ENCODE measurements at places on chromosomes 12 and 14. TPM values are rescaled to one million over a fixed set of nuclear protein-coding genes. Genes with fewer than 3 reads are reported as not detected.

The KRT6B gene
- not detected for total RNA-seq

The HOXC12 gene
- not detected for total RNA-seq

The SRRM4 gene
- 1.1 TPM for total RNA-seq

The IRAK3 gene
- 0.29 TPM for total RNA-seq

The LRFN5 gene
- total RNA-seq: 3.0 TPM

The SOX5 gene
- total RNA-seq: 3.1 TPM

The OR4K1 gene
- not detected for total RNA-seq

The CMA1 gene
- not detected for total RNA-seq
